Left ventricle myocardium inferior (tissue), 1 donor: ENCODE measurements at places on chromosomes 4 and X. TPM values are rescaled to one million over a fixed set of nuclear protein-coding genes. Genes with fewer than 3 reads are reported as not detected.
A peak's percentile ranks its signal among the peaks of the same experiment; 100 is the strongest.

The CPZ gene
- total RNA-seq = 0.27 TPM

The RAB9B gene
- 29.3 TPM for total RNA-seq

DNA sequence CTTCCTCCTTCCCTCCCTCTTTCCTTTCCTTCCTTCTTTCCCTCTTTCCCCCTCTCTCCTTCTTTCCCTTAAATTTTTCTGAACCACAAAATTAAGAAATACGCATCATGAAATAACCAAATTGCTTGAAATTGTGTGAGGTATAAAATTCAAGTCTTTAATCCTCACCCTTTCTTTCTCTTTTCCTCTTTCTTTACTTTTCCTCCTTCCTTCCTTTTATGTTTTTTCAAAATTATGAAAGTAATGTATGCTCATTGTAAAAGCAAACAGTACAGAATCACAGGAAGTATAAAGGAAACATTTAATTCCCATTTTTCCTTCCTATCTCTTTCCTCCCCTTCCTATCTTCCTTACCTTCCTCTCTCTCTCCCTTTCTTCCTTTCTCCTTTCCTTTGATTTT lies 5.4 kb downstream of the ADGRG4 start:
- DNase-seq = no peak

DNA sequence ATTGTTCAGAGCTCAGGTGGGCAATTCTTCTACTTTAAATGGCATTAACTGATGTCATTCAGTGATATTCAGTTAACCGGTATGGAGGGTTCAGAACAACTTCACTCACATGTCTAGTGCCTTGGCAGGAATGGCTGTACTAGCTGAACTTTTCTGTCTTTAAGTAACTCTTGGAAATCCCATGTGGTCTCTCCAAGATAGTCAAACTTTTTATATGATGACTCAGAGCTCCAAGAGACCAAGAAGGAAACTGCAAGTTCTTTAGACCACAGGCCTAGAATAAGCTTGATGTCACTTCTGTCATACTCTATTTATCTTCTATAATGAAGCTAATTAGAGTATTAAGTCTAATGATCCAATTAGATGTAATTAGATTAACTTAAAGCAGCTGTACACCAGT lies 24.9 kb downstream of the LHFPL1 start:
- DNase-seq = no peak

The PPARGC1A gene
- 108 TPM for total RNA-seq

The FAM9B gene
- not detected for total RNA-seq

The RAB40AL gene
- not detected for total RNA-seq

DNA sequence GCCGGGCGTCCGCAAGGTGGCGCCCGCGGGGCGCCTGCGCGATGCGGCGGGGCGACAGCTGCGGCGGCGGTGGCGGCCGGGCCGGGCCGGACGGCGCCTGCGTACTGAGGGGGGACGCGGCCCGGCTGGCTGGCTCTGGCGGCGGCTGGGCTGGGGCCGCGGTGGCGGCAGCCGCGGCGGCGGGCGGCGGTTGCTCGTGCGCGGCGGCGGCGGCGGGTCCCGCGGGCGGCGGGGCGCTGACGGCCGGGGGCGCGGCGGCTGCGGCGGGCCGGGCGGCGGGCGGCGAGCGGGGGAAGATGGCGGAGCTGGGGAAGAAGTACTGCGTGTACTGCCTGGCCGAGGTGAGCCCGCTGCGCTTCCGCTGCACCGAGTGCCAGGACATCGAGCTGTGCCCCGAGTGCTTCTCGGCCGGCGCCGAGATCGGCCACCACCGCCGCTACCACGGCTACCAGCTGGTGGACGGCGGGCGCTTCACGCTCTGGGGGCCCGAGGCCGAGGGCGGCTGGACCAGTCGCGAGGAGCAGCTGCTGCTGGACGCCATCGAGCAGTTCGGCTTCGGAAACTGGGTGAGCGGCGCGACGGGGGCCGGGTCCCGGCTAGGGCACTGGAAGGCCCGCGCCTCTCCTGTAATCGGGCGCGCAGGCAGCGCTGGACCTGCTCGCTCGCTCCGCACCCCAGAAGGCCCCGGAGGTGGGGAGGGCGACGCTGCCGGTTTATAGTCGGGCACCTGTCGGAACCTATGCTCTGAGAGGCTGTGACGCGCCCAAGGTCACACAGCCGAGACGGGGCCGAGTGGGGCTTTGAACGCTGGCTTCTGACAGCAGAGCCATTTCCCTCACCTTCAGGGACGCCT lies at the start of gene TADA2B:
TADA2B (plus strand) TSS at position 89 of the 853 bp plus-strand sequence; CDS start at position 297, 208 bp downstream.
- peak; percentile 36 for DNase-seq

DNA sequence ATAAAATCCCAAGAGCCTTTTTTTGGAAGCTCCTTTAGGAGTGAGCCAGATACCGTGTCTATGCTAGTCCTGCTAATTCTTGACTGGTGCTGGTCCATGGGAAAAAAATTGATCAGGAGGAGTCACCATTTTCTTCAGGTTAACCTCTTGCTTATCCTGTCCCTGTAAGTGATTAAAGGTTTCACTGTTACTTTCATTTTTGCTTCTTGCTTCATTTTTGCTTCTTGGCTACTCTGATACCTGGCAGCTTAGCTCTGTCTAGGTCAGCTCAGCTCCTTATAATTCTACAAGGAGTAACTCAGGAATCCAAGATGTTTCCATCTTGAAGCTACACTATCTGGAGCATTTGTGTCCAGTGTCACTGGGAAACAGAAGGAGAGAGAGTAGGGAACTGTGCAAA lies 45.7 kb downstream of the AFM start:
- DNase-seq = no peak

- DNase-seq = no peak
Measured at GRCh38 chr4:24042094-24042493, 152.2 kb upstream of the PPARGC1A start.

DNA sequence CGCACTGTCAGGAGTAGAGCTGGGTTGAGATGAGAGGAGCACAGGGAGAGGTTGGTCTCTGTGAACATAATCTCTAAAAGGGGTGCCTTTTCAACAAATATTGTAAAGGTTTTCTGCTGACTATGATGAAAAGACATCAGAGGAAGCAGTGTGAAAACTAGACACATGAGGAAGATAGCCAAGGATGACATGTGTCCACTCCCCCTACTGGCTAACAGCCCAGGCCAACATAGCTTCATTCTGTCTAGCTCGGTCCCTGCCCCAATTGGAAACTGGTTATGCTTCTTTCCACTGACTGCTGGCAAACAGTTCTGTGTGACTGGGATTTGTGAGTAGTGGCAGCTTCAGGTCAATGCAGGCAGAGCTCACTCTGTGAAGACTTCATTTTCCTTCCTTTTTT lies 115.4 kb upstream of the ESX1 start:
- DNase-seq = no peak

DNA sequence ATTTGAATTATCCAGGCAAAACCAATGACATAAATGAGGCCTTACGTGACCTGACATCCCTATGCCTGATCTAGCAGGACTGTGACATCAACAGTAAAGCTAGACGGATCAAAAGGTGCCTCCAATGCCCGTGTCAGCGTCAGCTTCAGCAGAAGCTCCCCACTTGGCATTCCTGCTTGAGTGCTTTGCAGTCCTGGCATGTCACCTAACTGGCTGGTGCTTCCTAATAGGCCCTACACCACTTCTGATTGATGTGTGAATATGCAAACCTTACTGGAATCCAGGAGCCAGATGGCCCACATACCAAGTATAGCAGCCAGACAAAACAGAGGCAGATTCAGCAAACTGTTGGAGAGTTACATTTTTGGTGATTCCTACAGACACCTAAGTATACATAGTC lies 224.2 kb downstream of the DMD start:
- DNase-seq = peak; percentile 27

GRCh38 chrX:38279188-38279587 lies 48.1 kb downstream of the RPGR start:
- no peak for DNase-seq

DNA sequence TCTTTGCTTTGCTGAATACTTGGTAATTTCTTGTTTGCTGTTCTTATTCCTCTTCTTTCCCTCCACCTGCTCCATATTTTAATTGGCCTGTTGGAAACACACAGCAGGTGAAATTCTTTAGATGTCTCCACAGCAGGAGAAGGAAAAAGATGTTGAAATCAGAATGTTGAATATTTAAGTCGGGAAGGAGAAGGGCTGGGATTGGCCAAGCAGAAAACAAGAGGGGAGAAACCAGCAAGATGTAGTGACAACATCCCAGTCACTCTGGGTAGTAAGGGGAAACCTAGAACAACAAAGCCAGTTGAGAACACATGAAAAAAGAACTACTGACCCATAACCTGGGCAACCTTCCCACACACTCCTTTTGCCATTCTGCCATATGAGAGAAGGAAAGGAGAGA lies 37.3 kb upstream of the STAG2 start:
- no peak for DNase-seq

- DNase-seq = no peak
Measured at GRCh38 chrX:17621566-17622270, 115.6 kb upstream of the SCML1 start.

The MAGEB10 gene
- not detected for total RNA-seq

The ARR3 gene
- total RNA-seq = not detected

The CRMP1 gene
- 1.4 TPM for total RNA-seq

GRCh38 chr4:110753466-110753865 lies 130.6 kb upstream of the PITX2 start:
- no peak for DNase-seq

The MED12 gene
- 23.2 TPM for total RNA-seq

DNA sequence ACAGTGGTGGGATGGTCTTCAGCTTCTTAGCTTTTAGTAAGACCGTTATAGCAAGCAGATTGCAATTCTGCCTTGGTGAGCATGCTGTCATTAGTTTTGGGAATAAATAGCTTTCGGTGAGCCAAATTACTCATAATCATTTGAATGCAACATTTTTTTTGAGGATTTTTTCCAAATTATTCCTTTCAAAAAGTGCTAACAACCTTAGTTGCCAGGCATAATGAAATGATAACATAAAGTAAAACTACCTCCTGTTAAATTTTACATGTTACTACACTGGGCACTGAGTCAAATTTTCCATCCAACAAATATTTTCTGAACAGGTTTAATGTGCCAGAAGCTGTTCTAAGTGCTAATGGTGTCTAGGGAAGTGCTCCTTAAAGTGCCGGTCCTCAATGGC lies 15.8 kb upstream of the NPFFR2 start:
- DNase-seq = no peak

- DNase-seq = no peak
Measured at GRCh38 chrX:12080265-12080664, 58.0 kb upstream of the FRMPD4 start.

DNA sequence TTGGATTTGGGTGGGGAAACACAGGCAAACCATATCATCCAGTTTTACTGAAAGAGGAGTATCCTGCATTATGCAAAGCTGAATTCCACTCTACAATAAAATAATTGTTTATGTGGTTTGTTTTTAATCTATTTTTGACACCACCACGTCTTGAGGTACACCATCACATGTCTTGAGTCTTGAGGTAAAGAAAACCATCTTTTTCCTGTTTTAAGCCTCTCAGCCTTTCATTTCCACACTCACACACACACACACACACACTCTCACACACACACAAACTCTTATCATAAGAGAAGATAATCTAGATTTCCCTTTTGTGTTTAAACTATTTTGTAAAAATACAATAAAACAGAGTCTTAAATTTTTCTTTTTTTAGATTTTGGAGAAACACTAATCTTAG lies 32.0 kb downstream of the SPIN3 start:
- DNase-seq = no peak

DNA sequence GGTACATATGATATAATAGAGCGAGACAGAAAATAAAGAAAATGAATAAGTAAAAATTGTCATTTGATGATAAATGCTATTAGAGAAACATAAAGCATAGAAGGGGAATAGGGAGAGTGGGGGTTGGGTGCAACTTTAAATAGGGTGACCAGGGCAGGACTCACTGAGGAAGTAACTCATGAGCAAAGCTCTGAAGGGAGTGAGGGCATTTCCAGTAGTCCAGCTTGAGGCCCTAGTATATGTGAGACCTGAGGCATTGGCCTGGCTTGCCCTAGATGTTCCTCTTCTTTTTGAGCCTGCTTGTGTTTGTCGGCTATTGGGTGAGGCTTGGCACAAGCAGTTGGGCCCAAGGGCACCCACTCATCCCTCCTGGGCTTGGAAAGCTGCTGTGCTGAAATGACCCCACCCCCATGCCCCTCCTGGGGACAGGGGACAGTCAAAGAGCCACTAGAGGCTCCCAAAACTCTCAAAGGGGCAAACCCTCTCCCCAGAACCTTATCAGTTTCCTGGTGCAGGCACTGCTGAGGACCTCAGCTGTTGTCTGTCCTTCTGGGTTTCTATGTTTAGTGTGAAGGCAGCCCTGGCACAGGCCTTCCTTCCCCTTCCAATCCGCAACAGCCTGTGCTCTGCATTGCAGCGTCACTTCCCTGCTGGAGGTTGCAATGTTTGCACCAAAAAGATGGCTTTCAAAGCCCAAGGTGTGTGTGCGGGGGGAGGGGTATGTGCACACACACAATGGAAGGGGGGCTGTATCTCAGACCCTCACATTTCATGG lies 40.1 kb downstream of the APLN start:
- no peak for DNase-seq

DNA sequence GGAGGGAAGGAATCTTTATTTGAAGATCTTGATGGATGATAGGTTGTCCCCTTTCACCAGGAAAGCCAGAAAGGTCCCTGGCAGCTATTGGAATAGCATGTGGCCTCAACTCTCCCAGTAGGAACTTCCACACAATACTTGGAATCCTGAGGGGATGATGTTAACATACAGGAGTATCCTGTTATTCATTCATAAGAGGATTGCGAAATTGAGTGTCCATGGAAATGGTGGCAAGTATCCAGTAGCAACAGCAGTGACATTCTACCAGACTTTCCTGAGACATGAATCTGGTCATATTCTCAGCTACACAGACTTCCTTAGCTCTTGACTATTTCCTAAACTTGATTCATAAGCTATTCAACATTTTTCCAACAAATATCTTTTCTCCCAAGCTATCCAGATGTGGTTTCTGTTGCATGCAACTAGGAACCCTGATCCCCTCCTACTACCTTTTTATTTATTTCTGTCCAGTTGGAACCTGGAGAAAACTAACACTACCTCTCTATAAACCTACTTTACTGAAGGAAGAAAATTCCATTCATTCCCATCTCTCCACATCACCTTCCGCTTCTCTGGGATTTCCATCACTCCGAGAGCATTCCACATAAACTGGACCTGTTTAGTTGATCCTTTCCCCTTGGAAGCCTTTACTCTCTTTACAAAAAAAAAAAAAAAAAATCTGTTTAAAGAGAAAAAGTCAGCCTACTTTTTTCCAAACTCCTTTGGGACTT lies 101.8 kb downstream of the ANXA5 start:
- no peak for DNase-seq

GRCh38 chr4:105709081-105709450 lies 482 bp downstream of the GSTCD start:
- no peak for DNase-seq

The SCARB2 gene
- total RNA-seq = 87.4 TPM

DNA sequence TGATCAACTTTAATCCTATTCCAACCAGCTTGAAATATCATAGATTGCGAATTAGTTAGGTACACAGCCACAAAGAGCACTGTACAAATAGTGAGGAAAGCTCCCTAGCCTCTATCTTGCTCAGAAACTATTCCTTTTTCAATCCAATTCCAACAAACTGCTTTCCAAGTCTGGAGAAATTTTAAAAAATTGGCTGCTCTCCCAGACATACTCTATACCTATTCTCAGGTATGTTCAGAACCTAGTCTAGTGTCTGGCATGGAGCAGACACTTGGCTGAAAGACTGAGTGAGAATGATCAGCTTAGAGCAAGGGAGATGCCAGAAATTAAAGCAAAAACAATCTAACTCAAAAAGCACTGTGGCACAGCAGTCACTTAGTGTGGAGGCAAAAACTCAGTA lies 105.9 kb downstream of the SLC10A7 start:
- no peak for DNase-seq

The RADX gene
- 2.3 TPM for total RNA-seq

The GIMD1 gene
- not detected for total RNA-seq
